ENCODE measurements at places on chromosomes 6 and 20.

DNA sequence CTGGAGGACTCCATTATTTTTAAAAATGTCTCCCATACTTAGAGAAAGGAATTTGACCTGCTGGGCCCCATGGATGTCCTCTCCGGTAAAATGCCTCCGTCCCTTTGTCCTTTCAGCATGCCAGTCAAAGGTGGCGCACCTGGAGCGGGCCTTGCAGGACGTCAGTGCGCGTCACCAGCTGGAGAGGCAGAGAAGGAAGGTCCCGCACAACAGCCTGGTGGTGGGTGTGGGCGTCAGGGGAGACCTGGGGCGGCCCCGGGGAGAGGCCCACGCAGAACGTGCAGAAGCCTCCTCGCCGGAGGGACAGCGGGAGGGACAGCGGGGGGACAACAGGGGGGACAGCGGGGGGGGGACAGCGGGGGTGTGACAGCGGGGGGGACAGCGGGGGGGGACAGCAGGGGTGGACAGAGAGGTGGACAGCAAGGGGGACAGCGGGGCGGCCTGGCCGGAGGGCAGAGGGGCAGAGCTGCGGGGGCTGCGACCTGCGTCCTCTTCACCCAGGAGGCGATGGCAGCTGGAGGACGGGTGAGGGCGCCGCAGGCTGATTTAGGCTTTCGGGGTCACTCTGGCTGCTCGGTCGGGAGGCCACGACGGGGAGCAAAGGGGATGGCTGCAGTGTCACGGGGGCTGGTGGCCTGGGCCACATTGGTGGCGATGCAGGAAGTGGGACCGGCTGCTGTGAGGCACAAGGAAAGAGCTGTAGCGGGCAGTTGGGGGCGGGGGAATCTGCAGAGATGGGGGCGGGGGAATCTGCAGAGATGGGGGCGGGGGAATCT lies 859 bp upstream of the KIF25 start:
- DNase-seq: no peak

DNA sequence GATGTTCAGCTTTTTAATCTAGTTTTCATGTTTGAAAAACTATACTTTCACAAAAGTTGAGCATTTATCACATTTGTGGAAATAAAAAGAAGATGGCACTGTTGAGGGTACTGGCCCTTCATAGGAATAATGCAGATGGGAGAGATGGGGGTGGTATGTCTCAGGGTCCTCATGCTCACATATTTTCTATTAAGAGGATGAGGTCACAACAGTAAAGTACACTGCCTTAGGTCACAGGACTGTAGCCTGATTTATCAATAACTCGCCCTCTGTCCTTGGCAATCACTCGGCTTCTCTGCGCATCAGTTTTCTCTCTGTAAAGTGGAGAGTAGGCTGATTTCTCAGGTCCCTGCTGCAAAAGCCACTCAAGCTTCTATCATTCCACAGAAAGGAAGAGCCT lies 55.9 kb downstream of the PPP1R3G start:
- DNase-seq: no peak

- no peak for DNase-seq
Measured at GRCh38 chr20:17859002-17859615, 109.5 kb downstream of the SNX5 start.

GRCh38 chr6:37680668-37681067 lies 17.0 kb downstream of the MDGA1 start:
- no peak for DNase-seq

GRCh38 chr6:2543321-2543720 lies 207.4 kb downstream of the MYLK4 start:
- DNase-seq: no peak

GRCh38 chr6:134698228-134698627 lies 251.7 kb downstream of the ALDH8A1 start:
- DNase-seq: no peak

Measured in germinal center (tissue), 1 donor.